Naive thymus-derived CD4-positive, alpha-beta T cell (primary cell): ENCODE measurements at places on chromosomes 1 and 21. TPM values are rescaled to one million over a fixed set of nuclear protein-coding genes. Genes with fewer than 3 reads are reported as not detected.

GRCh38 chr1:41013796-41014195 is 7.7 kb downstream of the SLFNL1 start:
- peaks cover 5% of the 10 kb centered on the region for H3K36me3 ChIP-seq
- no peaks in the 10 kb centered on the region for H3K27me3 ChIP-seq
- no peaks in the 10 kb centered on the region for H3K4me1 ChIP-seq
- DNase-seq, result no peak
- H3K4me3 ChIP-seq, result no peak overlapping the region
- H3K27ac ChIP-seq, result no peak overlapping the region

- no peaks in the 10 kb centered on the region for H3K27me3 ChIP-seq
- H3K27ac ChIP-seq, result no peak overlapping the region
- no peak overlapping the region for H3K4me3 ChIP-seq
- H3K4me1 ChIP-seq, result peaks cover 47% of the 10 kb centered on the region
- no peak for DNase-seq
Measured at GRCh38 chr1:198201956-198202784, 45.4 kb downstream of the NEK7 start.

DNA sequence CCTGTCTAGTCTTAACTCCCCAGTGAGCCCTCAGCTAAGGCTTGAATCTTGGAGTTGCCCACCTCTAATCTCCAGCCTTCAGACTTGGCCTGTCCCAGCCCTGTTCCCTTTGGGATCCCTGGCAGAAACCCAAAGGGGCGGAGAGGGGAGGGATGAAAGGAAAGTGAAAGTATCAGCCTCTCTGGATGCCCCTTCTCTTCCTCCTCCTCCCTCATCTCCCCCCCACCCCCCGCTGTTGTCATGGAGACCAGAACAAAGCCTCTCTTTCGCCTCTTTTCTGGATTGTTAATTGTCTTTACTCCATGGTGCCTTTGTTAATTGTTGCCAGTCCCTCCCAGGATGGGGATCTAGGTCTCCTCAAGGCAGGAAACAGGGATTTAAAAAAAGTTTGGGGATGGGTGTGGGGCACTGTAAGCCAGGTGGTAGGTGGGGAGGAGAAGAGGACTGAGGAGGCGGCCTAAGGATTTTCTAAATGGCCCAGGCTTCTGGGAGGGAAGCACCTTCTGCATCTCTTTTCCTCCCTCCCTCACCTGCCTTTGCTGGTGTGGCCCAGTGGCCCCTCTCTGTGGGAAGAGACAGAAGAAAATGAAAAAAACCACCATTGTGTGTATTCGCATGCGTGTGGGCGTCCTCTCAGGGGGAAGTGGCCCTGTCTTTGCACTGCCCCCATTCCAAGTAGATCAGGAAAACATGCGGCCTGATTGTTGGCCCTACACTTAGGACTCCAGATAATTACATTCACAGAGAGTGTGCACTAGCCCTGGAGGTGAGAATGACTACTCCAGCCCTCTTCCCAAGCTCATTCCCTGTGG is 7.5 kb upstream of the SOX13 start:
- H3K27ac ChIP-seq, result no peak overlapping the region
- H3K4me3 ChIP-seq, result no peak overlapping the region
- no peaks in the 10 kb centered on the region for H3K36me3 ChIP-seq
- H3K4me1 ChIP-seq, result no peaks in the 10 kb centered on the region

Gene SERPINC1
- total RNA-seq, result not detected in 2 replicates

GRCh38 chr1:236073307-236073897 is 8.5 kb upstream of the NID1 start:
- no peak for DNase-seq
- no peaks in the 10 kb centered on the region for H3K4me1 ChIP-seq
- no peaks in the 10 kb centered on the region for H3K27me3 ChIP-seq
- no peaks in the 10 kb centered on the region for H3K36me3 ChIP-seq

DNA sequence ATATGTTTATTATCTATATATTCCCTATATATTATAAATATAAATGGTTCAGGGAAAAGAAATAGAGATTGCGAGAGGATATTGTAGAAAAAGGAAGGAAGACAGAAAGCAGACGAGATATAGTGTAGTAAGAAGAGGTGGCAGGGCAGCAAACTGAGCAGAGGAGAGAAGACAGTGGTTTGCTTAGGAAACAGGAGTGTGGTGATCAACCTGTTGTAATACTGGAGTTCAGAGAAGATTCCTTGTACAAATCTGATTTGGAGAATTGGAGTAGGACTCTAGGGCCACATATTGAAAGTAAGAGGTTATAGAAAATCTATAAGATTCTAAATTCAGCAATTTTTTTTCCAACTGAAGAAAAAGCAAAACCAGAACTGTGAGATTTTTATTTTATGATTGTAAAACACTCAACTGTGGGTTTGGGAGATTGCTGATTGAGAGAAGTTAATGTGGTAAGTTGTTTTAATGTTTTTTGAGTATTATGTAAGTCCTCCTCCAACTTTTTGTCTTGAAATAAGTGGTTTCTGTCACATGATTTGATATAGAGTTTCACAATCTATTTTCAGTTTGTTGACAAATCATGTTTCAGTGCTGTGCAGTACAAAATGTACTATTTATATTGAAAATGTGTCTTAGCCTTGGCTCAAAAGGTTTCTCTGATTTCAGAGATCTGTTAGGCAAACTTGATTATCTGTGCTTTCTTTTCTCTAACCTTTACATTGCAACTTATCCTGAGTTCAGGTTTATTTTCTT is 9.6 kb upstream of the AMY2B start:
- no peak for DNase-seq
- no peak overlapping the region for H3K4me3 ChIP-seq
- H3K27ac ChIP-seq, result no peak overlapping the region

Gene PRDM16
- total RNA-seq, result 0.20 and 0.36 TPM in 2 replicates

DNA sequence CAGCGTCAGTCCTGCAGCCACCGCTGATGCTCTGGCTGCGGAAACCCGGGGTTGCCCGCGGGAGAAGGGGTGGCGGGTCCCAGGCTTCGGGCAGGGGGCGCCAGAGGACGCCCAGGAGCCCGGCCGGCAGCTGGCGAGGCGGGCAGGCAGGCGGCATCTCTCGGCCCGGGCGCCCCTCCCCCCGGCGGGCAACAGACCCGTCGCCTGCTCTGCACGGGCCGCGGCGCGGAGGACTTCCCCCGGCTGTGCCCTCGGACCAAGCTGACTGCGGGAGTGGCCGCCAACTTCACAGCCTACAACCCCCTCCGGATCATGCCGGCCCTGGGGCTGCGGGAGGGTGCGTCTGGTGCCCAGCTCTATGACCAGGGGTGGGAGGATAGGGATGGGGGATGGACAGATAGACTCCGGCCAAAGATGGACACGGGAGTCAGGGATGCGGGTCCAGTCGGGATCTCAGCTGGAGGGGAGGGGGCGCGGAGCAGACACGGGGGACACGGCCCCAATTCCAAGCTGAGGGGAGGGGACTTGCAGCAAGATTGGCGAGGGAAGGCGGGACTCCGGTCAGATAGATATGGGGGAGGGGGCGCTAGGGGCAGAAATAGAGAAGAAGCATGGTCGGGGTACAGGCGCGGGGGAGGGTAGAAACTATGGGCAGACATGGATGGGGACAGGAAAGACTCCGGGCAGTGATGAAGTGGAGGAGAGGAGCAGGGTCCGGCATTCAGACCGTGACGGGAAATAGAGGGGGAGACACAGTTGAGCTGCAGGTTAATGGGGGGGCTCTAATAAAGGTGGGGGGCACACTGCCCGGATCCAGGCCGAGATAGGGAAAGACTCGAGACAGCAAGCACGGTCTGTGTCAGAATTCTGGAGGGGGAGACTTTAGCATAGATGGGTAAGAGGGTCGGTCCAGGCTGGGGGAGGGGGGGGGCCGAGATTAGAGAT is 1.1 kb downstream of the ADGRB2 start:
- no peaks in the 10 kb centered on the region for H3K36me3 ChIP-seq
- no peak overlapping the region for H3K27ac ChIP-seq
- DNase-seq, result peak; percentile 69
- no peaks in the 10 kb centered on the region for H3K27me3 ChIP-seq
- H3K4me1 ChIP-seq, result peaks cover 32% of the 10 kb centered on the region
- peak overlapping the region; percentile 48 for H3K4me3 ChIP-seq

- H3K4me3 ChIP-seq, result no peak overlapping the region
- H3K4me1 ChIP-seq, result no peaks in the 10 kb centered on the region
- no peaks in the 10 kb centered on the region for H3K27me3 ChIP-seq
- no peaks in the 10 kb centered on the region for H3K36me3 ChIP-seq
- DNase-seq, result no peak
Measured at GRCh38 chr1:106995970-106996369, 60.5 kb upstream of the PRMT6 start.

DNA sequence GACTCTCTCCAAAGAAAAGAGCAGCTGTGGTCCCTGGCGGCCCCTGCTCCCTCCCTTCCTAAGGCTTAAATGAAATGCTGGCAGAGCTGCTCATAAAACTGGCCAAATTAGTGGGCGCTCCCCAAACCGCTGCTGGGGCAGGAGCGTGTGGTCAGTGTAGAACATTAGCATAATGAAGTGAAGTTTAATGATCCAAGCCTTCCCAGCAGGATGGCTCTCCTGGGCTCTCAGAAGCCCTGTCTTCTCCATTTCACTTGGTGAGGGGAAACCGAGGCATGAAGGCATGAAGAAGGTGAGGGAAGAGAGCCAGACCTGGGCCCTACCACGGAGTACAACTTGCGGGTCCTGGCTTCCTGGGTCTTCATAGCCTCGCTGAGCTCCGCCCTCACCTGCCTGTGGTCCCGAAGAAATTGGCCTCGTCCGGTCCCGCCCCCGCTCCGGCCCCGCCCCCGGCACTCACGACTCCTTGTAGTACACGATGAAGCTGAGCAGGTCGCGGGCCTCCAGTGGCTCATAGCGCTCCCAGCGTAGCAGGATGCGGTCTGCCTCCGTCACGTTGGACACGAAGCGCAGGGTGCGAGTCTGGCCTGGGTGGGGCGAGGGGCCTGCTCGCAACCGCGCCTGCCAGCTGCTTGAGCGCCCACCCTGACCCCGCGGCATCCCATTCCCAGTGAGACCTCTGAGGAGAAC is 10.3 kb downstream of the INSRR start:
- no peaks in the 10 kb centered on the region for H3K36me3 ChIP-seq
- peaks cover 3% of the 10 kb centered on the region for H3K27me3 ChIP-seq
- H3K4me1 ChIP-seq, result no peaks in the 10 kb centered on the region
- H3K27ac ChIP-seq, result no peak overlapping the region
- peak; percentile 63 for DNase-seq
- peak overlapping the region; percentile 47 for H3K4me3 ChIP-seq

- no peak for DNase-seq
- no peak overlapping the region for H3K4me3 ChIP-seq
- no peaks in the 10 kb centered on the region for H3K4me1 ChIP-seq
- H3K27me3 ChIP-seq, result no peaks in the 10 kb centered on the region
- H3K36me3 ChIP-seq, result no peaks in the 10 kb centered on the region
Measured at GRCh38 chr1:188426561-188426960, 1597.8 kb downstream of the PLA2G4A start.

Gene CEP104
- 44.5 TPM for total RNA-seq

- DNase-seq, result no peak
- H3K36me3 ChIP-seq, result no peaks in the 10 kb centered on the region
- peaks cover 4% of the 10 kb centered on the region for H3K27me3 ChIP-seq
- peaks cover 4% of the 10 kb centered on the region for H3K4me1 ChIP-seq
- H3K4me3 ChIP-seq, result no peak overlapping the region
Measured at GRCh38 chr1:6443339-6444115, 19.0 kb downstream of the ESPN start.

DNA sequence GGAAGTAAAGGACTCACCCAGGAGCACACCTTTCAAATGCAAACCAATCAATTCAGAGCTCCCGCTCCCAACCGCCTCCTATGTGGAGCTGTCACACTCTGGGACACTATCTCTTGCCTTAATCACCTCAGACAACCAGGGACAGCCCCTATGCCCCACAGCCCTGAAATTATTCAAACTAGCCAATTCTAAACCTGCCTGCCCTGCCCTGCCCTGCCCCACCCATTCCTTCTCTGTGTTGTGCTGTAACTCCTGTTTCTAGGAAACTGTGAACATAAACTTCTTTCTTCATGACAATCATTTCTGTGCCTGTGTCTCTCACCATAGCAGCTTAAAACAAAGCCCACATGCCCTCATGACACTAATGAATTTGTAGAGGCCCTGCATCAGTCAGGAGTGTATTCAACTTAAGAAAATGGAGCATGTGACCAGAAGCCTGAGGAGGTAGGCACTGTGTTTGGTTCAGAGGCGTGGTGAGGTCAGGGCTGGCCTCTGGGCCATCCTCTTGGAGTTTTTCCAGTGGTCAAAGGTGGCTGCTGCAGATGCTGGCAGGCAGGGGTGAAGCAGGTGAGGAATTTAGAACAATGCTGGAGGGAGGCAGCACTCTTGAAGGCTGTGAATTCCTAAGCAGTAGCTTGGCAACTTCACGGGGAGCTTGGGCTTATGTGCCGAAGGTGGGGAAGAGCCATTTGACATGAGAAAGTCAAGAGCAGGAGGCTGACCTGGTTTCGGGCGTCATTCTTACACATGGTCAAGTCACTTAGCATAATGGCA is 74.5 kb downstream of the RHOU start:
- peaks cover 14% of the 10 kb centered on the region for H3K4me1 ChIP-seq
- H3K27ac ChIP-seq, result no peak overlapping the region
- no peak overlapping the region for H3K4me3 ChIP-seq
- H3K27me3 ChIP-seq, result no peaks in the 10 kb centered on the region
- DNase-seq, result no peak
- H3K36me3 ChIP-seq, result no peaks in the 10 kb centered on the region

DNA sequence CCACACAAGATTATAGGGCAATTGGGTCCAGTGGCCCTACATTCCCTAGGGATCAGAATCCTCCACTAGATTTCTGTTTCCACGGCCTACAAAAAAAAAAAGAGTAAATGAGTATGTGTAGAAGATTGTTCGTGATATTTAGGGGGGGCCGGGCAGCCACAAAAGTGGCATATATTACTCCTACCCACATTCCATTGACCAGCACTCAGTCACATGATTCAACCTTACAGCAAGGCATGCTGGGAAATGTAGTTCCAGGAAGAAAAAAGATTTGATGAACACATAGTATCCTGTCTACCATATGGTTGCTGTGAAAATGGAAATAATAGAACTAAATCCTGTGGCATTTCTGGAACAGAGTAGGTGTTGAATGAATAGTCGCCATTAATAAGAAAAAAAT is 43.4 kb upstream of the GJB5 start:
- H3K4me1 ChIP-seq, result no peaks in the 10 kb centered on the region
- DNase-seq, result no peak
- no peaks in the 10 kb centered on the region for H3K27me3 ChIP-seq
- no peaks in the 10 kb centered on the region for H3K36me3 ChIP-seq

DNA sequence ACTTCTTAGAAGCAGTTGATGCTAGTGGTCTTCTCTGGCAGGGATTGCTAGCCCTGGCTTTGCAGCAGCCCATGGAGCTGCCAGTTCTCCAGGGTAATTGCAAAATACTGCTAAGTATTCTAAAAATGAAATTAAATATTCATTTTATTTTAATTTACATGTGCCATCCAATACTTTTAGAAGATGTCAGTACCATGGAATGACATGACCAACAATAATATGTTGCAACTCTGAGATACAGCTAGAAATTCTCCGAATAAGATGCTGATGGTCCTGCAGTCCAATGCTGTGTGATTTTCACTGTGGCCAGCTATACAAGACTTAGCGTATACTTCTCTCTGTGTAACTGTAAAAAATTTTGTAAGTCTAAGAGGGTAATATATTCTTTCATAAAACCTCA is 20.0 kb upstream of the WARS2 start:
- DNase-seq, result no peak
- no peak overlapping the region for H3K4me3 ChIP-seq
- H3K4me1 ChIP-seq, result no peaks in the 10 kb centered on the region
- no peaks in the 10 kb centered on the region for H3K36me3 ChIP-seq
- no peak overlapping the region for H3K27ac ChIP-seq
- H3K27me3 ChIP-seq, result no peaks in the 10 kb centered on the region

GRCh38 chr21:45538381-45539045 is 3.7 kb downstream of the SLC19A1 start:
- H3K4me1 ChIP-seq, result peaks cover 7% of the 10 kb centered on the region
- peaks cover 5% of the 10 kb centered on the region for H3K36me3 ChIP-seq
- no peak overlapping the region for H3K27ac ChIP-seq
- no peak overlapping the region for H3K4me3 ChIP-seq
- no peaks in the 10 kb centered on the region for H3K27me3 ChIP-seq
